ENCODE measurements at places on chromosomes 5 and 9. TPM values are rescaled to one million over a fixed set of nuclear protein-coding genes. Genes with fewer than 3 reads are reported as not detected.

Gene PAEP
- total RNA-seq = not detected

Gene FAM169A
- total RNA-seq = 16.1 TPM

Gene GRXCR2
- total RNA-seq = not detected

Gene AQP3
- 225 TPM for total RNA-seq

Gene C5orf52
- total RNA-seq = not detected

Gene SVEP1
- total RNA-seq = 0.08 TPM

Gene DOCK8
- 187 TPM for total RNA-seq

Gene NDOR1
- 24.0 TPM for total RNA-seq

Gene SELENOP
- not detected for total RNA-seq

Gene SPATA31D4
- total RNA-seq = not detected

Gene PLAC8L1
- 0.94 TPM for total RNA-seq

Gene IFNK
- total RNA-seq = not detected

Gene PRUNE2
- total RNA-seq = 0.40 TPM

Gene SPATA31E1
- total RNA-seq = not detected

Gene GABRP
- not detected for total RNA-seq

Gene LHX3
- total RNA-seq = 0.10 TPM

Gene FAM78A
- 60.4 TPM for total RNA-seq

Gene PCDHB4
- not detected for total RNA-seq

Gene ENTR1
- 46.5 TPM for total RNA-seq

Gene GRIN3A
- total RNA-seq = not detected

Gene UNC13B
- total RNA-seq = 0.50 TPM

Gene CORO2A
- 13.9 TPM for total RNA-seq

Gene MORN5
- total RNA-seq = not detected

Gene INSL6
- not detected for total RNA-seq

Gene KCNMB1
- total RNA-seq = 0.42 TPM

Gene HMCN2
- not detected for total RNA-seq

Gene PRRT1B
- not detected for total RNA-seq

Gene ABCA2
- total RNA-seq = 120 TPM

Gene ANKRD34B
- total RNA-seq = not detected

Gene SLC4A9
- total RNA-seq = not detected

Gene SHISAL2B
- not detected for total RNA-seq

Gene LRRC70
- total RNA-seq = 5.8 TPM

Gene WDR38
- total RNA-seq = not detected

Gene PPP3R2
- total RNA-seq = not detected

Gene LCN12
- total RNA-seq = 2.6 TPM

Gene FYB1
- 499 TPM for total RNA-seq

Gene ROR2
- 0.22 TPM for total RNA-seq

Gene ATOX1
- 26.1 TPM for total RNA-seq

Gene SUB1
- 325 TPM for total RNA-seq
